ENCODE measurements at places on chromosomes 6 and 20.

GRCh38 chr6:43948527-43949485 is 178.4 kb downstream of the MRPL14 start:
- DNase-seq, result no peak

DNA sequence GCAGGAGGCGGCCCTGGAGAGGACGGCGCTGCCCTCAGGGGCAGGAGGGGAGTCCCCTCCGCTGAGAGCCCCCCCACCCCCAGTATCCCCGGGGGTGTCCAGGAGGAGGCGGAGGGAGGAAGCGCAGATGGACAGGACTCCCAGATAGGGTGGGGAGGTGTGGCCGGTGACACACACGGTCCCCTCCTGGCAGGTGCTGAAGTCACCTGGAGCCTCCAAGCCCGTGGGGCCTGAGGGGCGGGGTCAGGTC is 1.4 kb downstream of the STMN3 start:
- no peak for DNase-seq

- no peak for DNase-seq
These were observed 140.6 kb upstream of the SLC22A16 start for GRCh38 chr6:110617057-110617456.

DNA sequence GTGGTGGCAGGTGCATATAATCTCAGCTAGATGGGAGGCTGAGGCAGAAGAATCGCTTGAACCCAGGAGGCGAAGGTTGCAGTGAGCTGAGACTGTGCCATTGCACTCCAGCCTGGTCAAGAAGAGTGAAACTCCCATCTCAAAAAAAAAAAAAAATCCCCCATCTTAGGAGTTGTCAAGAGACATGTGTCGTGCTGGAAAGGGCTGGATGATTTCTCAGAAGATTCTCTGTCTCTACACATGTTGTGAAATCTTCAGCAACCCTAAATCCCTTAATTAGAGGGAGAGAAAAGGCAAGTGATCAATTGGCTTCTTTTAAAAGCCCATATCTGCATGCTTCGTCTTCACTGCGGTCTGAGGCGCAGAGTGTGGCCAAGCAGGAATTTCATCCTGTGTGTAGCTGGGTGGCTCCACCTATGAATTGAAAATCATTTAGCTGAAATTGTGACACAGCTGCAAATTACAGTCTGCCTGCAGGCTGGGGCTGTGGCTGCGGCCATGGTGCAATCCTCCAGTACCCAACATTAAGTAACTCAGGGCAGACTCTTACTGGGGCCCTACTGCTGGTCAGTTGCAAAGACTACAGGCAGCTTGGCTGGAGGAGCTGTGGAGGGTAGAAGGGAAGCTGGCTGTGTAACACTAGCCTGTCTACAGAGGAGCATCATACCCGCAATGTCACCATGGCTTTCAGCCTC is 3.2 kb upstream of the TGM3 start:
- no peak for DNase-seq

DNA sequence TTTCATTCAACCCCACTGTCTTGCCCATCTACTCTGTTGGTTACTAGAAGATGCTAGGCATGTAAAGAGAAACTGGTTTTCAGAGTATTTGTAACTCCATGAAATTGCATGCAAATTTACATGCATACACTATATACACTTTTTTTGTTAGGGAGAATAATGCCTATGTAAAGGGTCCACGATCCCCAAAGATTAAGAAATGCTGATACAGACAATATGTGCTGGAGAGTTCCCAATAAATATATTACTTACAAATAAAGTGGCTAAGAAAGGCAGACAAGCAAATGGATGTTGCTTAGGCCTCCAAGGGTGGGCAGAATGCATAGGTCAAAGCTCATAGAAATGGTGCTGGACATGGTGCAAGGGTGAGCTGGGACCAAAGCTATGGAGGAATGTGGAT is 109.6 kb upstream of the NHSL1 start:
- no peak for DNase-seq

GRCh38 chr6:5108536-5109150 is 23.5 kb downstream of the PPP1R3G start:
- DNase-seq, result no peak

- DNase-seq, result no peak
These were observed 24.6 kb downstream of the COL11A2 start for GRCh38 chr6:33167374-33168283.

- no peak for DNase-seq
These were observed 30.8 kb upstream of the APMAP start for GRCh38 chr20:25023356-25023755.

DNA sequence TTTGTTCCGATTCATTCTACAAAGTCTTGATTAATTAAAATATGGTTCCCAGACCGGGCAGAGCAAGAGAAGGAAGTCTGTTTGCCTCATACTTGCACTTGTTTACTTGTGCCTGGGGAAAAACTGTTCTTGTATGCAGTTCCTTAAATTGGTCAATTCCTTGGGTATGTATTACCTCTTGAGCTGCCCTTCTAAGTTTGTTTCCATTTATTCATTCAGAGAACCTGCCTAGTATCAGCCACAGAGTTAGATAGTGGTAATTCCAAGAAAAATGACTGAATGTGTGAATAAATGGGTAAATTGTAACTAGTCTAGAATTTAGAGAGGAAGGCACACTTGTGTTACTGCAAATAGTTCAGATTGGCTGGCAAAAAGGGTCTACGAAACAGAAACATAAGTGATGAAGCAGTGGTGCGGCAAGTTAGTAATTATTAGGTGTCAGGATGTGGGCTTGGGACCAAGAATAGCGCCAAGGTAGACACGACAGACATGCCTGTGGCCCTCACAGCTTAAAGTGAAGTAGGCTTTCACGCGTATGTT is 525 bp upstream of the MAK start:
- DNase-seq, result peak; percentile 37

- DNase-seq, result peak; percentile 37
These were observed 2.1 kb downstream of the SLC35B2 start for GRCh38 chr6:44255105-44255808.

DNA sequence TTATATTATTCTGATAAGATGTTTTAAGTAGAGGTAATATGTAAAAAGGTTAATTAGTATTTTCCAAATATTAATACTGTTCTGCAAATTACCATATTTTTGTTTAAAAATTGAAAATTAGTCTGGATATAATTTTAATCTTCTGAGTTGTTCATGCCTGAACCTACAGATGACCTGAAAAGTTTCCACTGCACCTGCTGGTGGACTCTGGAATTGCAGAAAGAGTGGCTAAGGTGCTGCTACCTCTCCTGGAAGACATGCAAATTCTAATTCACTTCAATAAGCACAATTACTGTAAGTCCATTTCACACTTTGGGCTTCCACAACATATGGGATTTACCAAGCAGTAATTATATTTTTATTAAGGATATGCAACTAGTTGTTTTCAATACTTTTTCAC is 77.7 kb upstream of the OLIG3 start:
- DNase-seq, result peak; percentile 45

- DNase-seq, result no peak
These were observed 257.3 kb upstream of the SGK1 start for GRCh38 chr6:134575221-134575620.

DNA sequence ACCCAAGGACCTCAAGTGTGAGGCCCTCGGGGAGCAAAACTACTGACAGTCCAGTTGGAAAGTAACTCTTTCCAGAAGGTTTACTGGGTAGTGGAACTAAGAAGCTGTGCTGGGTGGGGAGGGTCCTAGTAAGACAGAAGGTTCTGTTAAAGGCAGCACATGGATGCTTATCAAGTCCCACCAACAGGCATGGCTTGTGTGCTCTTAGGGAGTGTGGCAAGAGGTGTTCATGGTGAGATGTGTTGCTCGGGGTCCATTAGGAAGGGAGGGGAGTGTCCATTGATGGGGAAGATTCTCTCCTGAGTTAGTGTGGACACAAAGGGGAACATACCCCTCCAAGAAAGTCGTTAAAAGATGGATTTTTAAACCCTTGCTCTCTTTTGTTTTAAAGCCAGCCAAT is 120.6 kb downstream of the LY86 start:
- DNase-seq, result no peak

DNA sequence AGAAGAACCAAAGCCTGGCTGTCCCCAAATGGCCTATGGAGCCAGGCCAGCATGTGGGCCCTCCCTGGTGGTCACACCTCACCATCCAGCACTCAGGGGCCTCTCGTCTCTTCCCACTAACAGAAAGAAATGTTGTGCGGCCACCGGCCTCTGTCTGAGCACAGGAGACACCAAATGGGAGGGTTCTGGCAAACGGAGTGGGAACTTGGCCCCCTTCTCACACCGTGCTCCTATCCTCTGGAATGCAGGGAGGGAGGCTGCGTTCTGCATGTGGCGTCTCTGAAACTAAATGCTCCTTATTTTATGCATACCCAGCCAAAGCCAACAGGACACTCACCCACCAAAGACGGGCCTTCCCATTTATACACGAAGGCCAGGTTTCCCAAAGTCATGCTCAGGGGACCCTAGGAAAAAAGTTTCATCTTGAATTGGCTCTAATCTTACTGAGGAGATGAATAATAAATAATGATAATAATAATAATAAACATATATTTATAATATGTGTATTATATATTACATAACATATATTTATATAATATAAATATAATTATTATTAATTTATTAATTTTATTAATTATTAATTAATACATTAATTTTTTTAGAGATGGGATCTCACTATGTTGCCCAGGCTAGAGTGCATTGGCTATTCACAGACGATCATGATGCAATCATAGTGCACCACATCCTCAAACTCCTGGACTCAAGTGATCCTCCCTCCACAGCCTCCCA is 102.4 kb downstream of the FOXF2 start:
- DNase-seq, result no peak

GRCh38 chr20:31695849-31696804 is 26.5 kb downstream of the BCL2L1 start:
- DNase-seq, result no peak
